CD8-positive, alpha-beta memory T cell (primary cell): ENCODE measurements at places on chromosomes 5 and 9. TPM values are rescaled to one million over a fixed set of nuclear protein-coding genes. Genes with fewer than 3 reads are reported as not detected.
A peak's percentile ranks its signal among the peaks of the same experiment; 100 is the strongest.

DNA sequence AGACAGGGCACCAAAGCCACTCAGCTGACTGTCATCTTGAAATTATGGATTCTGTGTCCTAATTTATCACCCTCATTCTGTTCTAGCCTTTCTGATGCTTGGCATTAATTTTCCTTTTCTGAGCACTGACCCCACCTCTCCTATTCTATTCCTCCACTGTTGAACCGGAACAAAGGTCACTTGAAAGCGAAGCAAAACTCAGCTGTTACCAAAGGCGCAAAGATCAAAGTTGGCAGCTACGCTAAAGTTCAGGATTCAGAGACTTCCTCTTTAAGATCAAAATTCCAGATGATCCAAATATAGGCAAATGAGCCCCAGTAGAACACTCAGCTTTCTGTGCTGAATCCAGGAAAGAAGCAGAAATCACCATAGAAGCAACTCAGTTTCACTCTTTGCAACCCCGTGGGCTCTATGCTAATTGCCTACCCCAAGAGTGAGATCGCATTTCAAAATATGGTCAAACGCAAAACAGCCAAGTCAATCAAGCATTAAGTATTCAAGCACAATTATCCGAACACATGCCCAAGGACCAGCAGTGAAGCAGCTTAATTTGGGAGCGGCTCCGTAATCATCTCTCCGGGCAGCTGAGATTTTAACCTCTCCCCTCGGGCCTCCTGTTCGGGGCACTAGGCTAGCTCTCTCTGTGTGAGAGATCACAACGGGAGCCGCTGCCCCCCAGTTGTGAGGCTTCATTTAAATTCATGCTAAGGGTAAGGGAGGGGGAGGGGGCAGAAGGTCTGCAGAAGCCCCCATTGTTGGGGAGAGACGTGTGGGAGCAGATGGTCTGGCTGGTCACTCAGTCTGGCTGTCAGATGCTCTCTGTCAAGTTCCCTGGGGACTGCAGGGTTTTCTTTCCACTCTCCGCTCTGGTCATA, 288.6 kb downstream of the ELAVL2 start:
- H3K36me3 ChIP-seq: no peaks in the 10 kb centered on the region
- H3K4me1 ChIP-seq: no peaks in the 10 kb centered on the region
- DNase-seq: no peak

- H3K4me1 ChIP-seq: peaks cover 9% of the 10 kb centered on the region
- DNase-seq: no peak
- no peak overlapping the region for H3K27ac ChIP-seq
- H3K36me3 ChIP-seq: no peaks in the 10 kb centered on the region
Measured at GRCh38 chr9:126501383-126502331, 112.1 kb upstream of the LMX1B start.

DNA sequence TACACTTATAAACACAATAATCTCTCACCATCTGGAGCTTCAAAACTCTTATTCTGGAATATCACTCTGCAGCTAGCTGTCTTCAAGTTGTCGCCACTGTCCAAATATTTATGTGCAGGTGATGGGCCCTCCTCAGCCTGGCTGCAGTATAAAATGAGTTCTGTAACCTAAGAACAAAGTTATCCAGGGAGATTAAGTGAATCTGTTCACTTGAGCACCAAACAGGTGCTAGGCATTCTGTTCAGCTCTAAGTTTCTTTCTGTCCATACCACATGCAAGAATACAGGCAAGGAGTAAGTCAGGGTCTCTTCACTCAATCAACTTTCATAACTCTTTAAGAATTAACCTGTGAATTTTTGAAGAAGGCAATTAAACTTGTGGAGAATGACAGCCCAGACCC, 344.1 kb downstream of the PLK2 start:
- no peak for DNase-seq
- no peaks in the 10 kb centered on the region for H3K27me3 ChIP-seq
- H3K27ac ChIP-seq: no peak overlapping the region
- H3K36me3 ChIP-seq: no peaks in the 10 kb centered on the region
- H3K4me3 ChIP-seq: no peak overlapping the region

- H3K36me3 ChIP-seq: no peaks in the 10 kb centered on the region
- no peak overlapping the region for H3K27ac ChIP-seq
- H3K4me3 ChIP-seq: no peak overlapping the region
- DNase-seq: no peak
- no peaks in the 10 kb centered on the region for H3K4me1 ChIP-seq
Measured at GRCh38 chr9:88258601-88259000, 120.3 kb upstream of the SPATA31C2 start.

GRCh38 chr9:69121155-69122081, 52.7 kb upstream of the TJP2 start:
- H3K27me3 ChIP-seq: no peaks in the 10 kb centered on the region
- no peak overlapping the region for H3K27ac ChIP-seq
- H3K4me3 ChIP-seq: peak overlapping the region; percentile 66
- no peaks in the 10 kb centered on the region for H3K36me3 ChIP-seq
- peaks cover 12% of the 10 kb centered on the region for H3K4me1 ChIP-seq

DNA sequence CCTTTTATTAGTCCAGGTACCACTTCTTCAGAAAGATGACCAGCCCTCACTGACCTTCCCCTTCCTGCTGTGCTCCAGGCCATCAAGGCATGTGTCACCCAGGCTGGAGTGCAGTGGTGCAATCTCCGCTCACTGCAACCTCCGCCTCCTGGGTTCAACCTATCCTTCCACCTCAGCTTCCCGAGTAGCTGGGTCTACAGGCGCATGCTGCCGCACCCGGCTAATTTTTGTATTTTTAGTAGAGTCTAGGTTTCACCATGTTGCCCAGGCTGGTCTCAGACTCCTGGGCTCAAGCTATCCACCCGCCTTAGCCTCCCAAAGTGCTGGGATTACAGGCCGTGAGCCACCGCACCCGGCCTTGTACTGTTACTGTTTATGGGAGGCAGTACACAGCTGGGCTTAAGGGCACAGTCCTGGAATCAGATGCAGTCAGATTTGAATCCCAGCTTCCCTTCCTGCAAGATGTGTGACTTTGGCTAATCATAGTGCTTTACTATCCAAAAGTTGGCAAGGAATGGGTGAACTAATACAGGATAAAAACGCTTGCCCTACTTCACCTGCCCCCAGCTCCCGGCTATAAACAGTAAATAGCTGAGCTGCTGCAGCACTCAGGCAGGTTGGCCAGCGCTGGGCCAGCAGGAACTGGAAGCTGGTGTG, 483 bp upstream of the EIF4EBP3 start:
- H3K4me1 ChIP-seq: peaks cover 32% of the 10 kb centered on the region
- H3K27me3 ChIP-seq: no peaks in the 10 kb centered on the region
- peaks cover 10% of the 10 kb centered on the region for H3K36me3 ChIP-seq

DNA sequence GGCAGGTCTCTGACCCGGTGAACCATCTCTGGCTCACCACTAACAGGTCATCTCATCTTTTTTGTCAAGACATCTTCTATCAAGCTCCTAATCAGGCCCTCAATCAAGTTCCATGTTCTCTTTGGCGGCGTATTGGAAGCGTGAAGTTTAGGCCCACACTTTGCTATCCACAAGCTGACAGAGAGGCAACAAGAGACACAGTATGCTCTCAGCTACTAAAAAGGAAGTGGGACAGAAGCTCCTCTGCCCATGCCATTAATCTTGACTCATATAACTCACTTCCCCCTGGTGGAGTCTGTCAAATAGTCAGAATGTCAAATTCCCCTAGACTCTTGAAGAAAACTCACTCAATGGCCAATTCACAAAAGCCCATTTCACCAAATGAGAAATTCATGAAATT, 77.6 kb upstream of the TMC1 start:
- DNase-seq: peak; percentile 44
- H3K4me1 ChIP-seq: peaks cover 10% of the 10 kb centered on the region
- no peaks in the 10 kb centered on the region for H3K27me3 ChIP-seq
- no peak overlapping the region for H3K27ac ChIP-seq

GRCh38 chr5:93589829-93590215, 6.8 kb downstream of the NR2F1 start:
- no peaks in the 10 kb centered on the region for H3K36me3 ChIP-seq
- H3K27me3 ChIP-seq: peaks cover 48% of the 10 kb centered on the region
- H3K27ac ChIP-seq: no peak overlapping the region
- H3K4me1 ChIP-seq: no peaks in the 10 kb centered on the region
- DNase-seq: no peak

- no peaks in the 10 kb centered on the region for H3K27me3 ChIP-seq
- no peak for DNase-seq
- H3K4me1 ChIP-seq: no peaks in the 10 kb centered on the region
- no peak overlapping the region for H3K4me3 ChIP-seq
Measured at GRCh38 chr9:20753761-20754160, 69.7 kb downstream of the FOCAD start.

GRCh38 chr9:127305206-127305837, 40.7 kb downstream of the GARNL3 start:
- no peak for DNase-seq
- no peaks in the 10 kb centered on the region for H3K4me1 ChIP-seq
- no peaks in the 10 kb centered on the region for H3K27me3 ChIP-seq
- no peaks in the 10 kb centered on the region for H3K36me3 ChIP-seq
- H3K4me3 ChIP-seq: no peak overlapping the region

NR2F1 gene
- not detected for total RNA-seq

ABO gene
- not detected for total RNA-seq

CCDC152 gene
- 16.2 TPM for total RNA-seq

PCDHGA2 gene
- total RNA-seq: not detected

UNC5A gene
- total RNA-seq: not detected
